HFFc6 (cell line): ENCODE measurements at places on chromosomes 12 and 14. TPM values are rescaled to one million over a fixed set of nuclear protein-coding genes. Genes with fewer than 3 reads are reported as not detected.

Gene ABCB9
- total RNA-seq: 7.9 to 10.5 TPM (median 8.3 TPM) in 3 replicates

Gene RNFT2
- total RNA-seq: 6.3 and 12.0 TPM in 2 replicates

Gene CPNE6
- not detected in 3 replicates for total RNA-seq

Gene GPR162
- total RNA-seq: 0.78 to 2.0 TPM (median 1.6 TPM) in 3 replicates
